ENCODE measurements at places on chromosomes 5 and 9.

- no peak for DNase-seq
Measured at GRCh38 chr5:97714424-97714823, 531.4 kb upstream of the RIOK2 start.

- DNase-seq: no peak
Measured at GRCh38 chr9:76400534-76401096, 6.4 kb upstream of the RFK start.

GRCh38 chr9:34633851-34634550 lies 3.6 kb downstream of the SIGMAR1 start:
- DNase-seq: peak; percentile 74

DNA sequence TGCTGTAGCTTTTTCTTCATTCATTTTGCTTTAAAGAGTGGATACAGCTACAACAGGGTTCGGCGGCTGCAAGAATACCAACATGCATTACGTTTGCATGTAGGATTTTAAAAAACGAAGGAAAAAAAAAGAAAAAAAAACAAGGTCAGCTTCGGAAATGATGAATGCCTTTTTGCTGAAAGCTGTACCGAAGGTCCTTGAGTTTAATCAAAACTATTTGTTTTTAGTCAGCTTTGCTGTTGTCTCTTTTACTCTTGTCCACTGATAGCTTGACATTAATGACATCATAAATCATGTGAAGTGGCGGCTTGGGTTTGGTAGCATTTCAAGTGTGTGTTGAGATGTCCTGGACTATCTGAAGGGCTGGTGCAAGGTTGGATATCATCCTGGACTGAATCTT lies 779.1 kb downstream of the NR2F1-AS1 start:
- DNase-seq: no peak
